HEK293T (cell line): ENCODE measurements at places on chromosomes 1 and 21.

GRCh38 chr1:167762061-167762746 lies 40.4 kb downstream of the MPZL1 start:
- DNase-seq = no peak

DNA sequence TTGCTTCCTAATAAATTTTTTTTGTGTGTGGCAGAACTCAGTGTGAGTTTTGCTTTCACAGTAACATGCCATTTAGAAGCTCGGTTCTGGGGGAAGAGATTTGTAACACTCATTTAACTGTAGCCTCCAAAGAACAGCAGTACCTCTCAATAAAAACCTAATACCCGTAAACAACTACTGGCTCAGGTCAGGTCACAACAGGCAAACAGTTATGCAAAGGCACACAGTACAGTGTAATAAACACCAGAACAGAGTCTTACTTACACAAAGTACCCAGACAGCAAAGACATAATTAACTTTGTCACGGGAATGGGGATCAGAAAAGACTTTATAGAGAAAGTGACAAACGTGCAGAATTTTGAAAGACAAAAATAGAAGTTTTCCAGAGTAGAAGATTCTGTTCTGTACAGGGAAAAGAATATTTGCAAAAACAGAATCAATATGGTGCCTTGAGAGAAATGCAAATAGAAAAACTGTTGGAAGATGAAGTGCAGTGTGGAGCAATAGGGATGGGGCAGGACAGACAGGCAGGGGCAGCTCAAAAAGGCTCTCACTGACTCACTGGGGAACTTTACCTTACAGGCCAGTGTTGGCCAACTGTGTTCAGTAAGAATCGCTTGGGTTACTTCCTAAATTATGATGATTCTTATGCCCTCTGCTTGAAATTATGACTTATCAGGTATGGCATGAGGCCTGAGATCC lies 38.8 kb downstream of the EGLN1 start:
- DNase-seq = no peak

DNA sequence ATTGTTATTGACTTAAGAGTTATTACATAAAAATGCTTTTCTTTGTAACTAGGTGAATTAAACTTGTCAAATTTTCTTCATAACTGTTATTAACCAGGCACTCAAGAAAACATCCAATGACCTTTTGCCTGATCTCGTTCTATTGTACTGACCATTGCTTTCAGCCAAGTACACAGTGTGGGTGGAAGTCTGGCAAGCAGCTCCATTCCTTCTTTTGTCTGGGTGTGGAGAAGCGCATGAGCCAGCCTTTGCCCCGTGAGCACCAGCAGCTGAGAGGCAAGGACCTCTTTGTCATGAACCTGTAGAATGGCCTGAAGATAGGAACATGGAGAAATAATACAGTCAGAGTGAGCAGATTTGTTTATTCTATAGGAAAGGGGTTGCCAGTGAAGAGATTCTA lies 57.5 kb downstream of the IARS2 start:
- no peak for DNase-seq

DNA sequence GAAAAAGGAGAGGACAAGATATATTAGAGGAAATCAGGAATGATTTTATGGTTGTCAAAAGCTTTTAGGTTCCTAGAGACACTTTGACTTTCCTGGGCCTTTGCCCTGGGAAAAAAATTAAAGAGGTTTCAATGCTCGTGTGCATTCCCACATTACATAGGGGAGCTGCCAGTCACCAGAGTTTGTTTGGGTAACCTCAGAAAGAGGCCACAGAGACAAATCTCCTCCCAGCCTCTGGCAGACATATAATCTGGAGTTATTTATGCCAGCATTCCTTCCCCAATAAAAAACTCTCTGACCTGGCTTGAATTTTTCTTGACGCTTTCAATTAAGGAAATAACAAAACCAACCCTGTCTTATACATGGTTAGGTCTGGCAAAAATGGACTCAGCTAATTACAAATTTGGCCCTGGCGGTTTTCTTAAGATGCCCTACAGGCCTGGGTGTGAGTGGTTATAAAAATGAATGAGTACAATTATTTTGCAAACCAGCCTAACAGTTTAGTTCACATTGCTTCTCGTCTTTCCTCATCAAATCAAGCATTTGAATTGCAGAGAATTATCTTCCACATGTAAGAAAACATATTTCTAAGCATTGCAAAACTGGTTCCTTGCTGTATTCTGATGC lies 63.7 kb downstream of the WLS start:
- DNase-seq = no peak

GRCh38 chr1:116376729-116377086 lies 3.7 kb downstream of the ATP1A1 start:
- DNase-seq = no peak

GRCh38 chr1:25664357-25665199 lies 48.0 kb downstream of the MAN1C1 start:
- DNase-seq = no peak

- no peak for DNase-seq
Observed at GRCh38 chr21:27673581-27673980, 706.7 kb upstream of the ADAMTS5 start.

DNA sequence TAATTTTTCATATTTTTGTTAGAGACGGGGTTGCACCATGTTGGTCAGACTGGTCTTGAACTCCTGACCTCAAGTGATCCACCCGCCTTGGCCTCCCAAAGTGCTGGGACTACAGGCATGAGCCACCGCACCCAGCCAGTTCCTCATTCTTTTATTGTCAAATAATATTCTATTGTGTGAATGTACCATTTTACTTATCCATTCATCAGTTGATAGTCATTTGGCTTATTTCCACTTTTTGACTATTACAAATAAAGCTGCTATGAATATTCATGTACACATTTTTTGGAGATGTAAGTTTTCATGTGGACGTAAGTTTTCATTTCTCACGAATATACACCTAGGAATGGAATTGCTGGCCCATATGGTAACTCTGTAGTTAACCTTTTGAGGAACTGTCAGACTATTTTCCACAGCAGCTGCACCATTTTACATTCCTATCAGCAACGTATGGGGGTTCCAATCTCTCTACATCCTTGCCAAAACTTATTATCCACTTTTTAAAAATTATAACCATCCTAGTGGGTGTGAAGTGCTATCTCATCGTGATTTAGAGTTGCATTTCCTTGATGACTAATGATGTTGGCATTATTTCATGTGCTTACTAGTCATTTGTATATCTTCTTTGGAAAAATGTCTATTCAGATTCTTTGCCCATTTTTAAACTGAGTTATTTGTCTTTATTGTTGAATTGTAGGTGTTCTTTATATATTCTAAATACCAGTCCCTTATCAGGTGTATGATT lies 12.7 kb downstream of the PACC1 start:
- no peak for DNase-seq
